MG63 (cell line): ENCODE measurements at places on chromosomes 3 and 15. TPM values are rescaled to one million over a fixed set of nuclear protein-coding genes. Genes with fewer than 3 reads are reported as not detected.
A peak's percentile ranks its signal among the peaks of the same experiment; 100 is the strongest.

CEMIP gene
- total RNA-seq = 5.4 and 8.0 TPM in 2 replicates

TGM5 gene
- total RNA-seq = 0.07 TPM in 1 of 2 replicates, not detected in the other

SKOR1 gene
- total RNA-seq = not detected in 2 replicates

GRCh38 chr3:20729185-20729584 is 543.2 kb upstream of the SGO1 start:
- no peak for DNase-seq

- DNase-seq = no peak
Observed at GRCh38 chr15:68598171-68599152, 19.7 kb downstream of the CORO2B start.

- DNase-seq = no peak
Observed at GRCh38 chr15:43538091-43538490, 20.7 kb downstream of the MAP1A start.

GRCh38 chr3:105422645-105423044 is 55.9 kb downstream of the ALCAM start:
- DNase-seq = no peak

GRCh38 chr3:123338620-123339061 is 110.2 kb downstream of the ADCY5 start:
- DNase-seq = no peak

GRCh38 chr3:169578381-169579024 is 85.0 kb downstream of the MECOM start:
- no peak for DNase-seq

GRCh38 chr15:70480196-70480856 is 283.0 kb downstream of the UACA start:
- no peak for DNase-seq

- no peak for DNase-seq
Observed at GRCh38 chr3:119235151-119235550, 5.5 kb downstream of the B4GALT4 start.

DNA sequence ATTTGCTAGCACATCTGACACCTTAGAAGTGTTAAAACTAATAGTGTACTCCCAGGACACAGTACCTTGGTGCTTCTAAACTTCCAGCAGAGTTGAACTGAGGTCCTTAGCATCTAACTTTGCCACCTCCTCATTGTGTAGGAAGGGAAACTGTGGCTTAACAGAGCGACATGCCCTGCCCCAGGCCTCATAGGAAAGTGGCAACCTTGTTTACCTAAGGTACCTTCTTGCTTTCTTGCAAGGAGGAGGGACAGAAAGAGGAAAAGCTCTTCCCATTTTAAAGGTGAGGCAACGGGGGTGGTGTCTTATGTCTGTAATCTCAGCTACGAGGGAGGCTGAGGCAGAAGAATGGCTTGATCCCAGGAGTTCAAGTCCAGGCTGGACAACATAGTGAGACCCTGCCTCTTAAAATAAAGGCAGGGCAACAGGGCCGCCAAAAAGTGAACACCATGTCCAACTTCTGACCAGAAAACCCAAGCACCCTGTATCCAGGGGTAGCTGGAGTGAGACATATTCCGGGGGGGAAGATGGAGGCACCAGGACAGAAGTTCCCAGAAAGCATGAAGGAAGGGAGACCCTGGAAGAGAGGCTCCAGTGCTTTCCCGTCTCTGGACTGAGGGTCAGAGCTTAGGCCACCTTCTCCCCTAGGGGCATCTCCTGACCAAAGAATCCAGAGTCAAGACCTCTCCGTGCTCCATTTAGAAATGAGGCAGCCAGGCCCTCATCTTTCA is 540 bp upstream of the KLHL40 start:
- no peak for DNase-seq

DNA sequence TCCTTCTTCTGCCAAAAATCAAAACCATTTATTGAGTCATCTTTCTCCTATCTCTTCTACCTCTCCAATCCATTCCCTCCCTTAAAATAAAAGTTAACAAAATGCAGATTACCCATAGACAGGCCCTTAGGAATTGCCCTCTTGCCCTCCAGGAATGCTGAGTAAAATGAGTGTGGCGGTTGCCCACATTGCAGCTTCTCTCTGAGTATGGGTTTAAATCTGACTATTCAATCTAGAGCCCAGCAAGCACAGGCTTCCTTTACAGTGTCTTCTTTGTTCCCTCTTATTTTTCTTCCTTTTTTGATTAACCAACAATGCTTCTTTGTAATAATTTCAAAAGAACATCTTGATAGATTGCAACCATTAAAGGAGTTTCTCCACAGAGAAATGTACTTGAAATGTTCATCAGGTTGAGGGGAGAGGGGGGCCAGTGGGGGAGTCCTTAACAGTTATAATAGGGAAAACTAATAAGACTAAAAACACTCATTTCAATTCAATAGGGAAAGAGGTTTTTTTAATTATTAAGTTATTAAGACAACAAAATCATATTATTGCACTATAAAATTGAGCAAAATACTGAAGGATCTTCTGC is 135.3 kb upstream of the LMCD1 start:
- no peak for DNase-seq

DNA sequence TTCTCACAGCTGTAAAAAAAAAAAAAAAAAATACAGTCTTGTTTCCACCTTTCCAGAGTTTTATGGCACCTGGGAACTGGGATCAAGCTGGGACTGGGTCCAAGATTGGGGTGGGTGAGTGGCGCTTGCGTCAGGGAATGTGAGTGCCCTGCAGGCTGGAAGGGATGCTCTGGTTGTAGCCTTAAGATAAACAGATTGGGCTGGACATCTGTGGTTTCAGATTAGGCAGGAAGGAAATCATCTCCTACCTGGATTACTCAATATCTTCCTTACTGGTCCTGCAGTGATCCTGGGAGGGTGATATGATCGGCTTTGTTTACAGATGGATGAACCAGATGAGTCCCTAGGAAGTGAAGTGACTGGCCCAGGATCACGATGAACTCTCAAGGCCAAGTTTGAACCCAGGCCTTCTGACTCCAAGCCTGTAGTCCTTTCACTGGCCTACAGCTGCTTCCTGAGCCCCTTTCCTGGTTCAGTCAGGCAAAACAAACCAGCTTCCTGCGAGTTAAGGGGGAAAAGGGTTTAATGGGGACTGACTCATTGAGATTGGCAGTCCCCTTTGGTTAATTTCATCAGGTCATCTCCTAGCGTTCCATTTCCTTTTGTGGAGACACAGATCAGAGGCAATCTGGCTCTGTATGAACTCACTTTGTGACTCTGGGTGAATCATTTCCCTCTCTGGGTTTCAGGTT is 179.8 kb downstream of the THSD4 start:
- DNase-seq = peak; percentile 84

DNA sequence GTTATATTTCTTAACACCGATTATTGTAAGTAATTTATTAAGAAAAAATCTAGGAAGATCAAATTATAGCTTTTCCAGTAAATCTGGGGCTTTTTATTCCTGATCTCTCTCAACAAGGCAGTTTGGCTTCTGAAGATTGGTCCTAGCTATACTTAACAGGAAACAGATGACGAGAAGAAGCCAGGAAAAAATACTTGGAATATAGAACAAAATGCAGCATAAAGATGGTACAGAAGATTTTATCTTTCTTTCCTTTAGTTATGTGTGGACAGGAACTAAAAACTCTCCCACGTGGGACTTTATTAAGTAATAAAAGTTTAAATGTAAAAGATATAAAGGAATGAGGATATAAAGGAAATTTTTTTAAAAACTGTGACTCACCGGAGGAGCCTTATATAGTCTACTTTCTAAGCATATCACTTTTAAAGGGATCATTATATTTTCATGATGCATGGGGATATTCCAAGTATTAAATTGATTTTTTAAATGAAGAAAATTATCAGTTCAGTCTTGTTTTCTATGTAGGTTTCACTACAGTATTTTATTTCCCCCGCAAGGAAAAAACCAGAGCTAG is 8.2 kb downstream of the B3GNT5 start:
- DNase-seq = no peak

- DNase-seq = no peak
Observed at GRCh38 chr3:186290796-186291195, 71.2 kb downstream of the DGKG start.
